Fibroblast of skin of back (primary cell): ENCODE measurements at places on chromosomes 4 and X.
A peak's percentile ranks its signal among the peaks of the same experiment; 100 is the strongest.

DNA sequence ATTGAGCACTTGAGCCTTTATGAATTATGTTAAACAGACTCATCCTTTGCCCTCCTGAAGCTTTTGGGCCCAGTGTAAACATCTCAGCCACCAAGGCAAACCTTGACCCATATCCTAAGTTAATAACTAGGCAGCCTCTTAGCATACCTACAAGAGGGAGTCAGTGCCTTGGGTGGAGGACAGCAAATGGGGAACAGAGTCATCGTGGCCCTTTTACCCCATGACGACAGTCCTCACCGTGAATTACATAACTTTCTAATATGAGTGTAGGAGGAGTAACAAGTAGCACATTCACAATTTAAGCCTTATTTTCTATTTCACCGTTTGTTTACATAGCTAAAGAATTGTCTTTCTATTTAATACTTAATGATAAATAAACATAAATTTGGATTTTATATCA is 16.8 kb downstream of the CLDN22 start:
- no peak for DNase-seq

DNA sequence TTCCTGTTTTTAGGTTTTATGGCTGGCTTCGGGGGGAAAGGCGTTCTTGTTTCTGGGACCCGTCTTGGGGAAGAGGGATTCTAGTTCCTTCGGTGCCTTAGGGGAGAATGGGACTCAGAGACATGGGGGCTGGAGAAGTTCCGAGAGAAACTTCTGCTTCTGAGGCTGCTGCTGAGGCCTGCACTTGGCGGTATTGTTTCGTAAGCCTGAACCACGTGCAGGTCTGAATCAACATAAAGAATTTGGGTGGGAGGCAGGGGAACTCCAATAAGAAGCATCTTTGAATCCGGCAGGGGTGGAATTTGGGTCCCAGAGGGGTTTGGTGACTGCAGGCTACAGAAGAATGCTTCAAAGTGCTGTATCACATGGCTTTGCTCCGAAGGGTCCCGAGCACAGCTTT is 15.1 kb downstream of the XG start:
- DNase-seq, result peak; percentile 16

DNA sequence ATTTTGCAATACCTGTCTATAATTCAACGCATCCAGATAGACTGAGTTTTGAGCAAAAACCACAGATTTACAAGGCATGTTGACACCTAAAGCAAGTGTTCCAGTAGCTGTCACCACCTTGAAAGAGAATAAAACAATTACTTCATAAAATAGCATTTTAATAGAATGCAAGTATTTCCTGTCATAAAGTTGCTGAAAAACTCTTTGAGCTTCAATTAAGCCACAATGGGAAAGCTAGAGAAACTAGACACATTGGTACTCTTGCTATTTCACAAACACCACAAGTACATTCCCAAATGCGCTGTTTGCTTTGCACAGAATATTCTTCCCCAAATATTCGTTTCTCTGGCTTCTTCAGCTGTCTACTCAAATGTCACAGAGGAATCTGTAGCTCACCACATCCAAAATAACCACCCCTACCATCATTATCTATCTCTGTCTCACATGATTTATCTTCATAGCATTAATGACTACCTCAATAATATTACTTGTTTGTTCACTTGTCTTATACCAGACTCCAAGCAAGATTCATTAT is 70.3 kb downstream of the DDX60 start:
- no peak for DNase-seq

GRCh38 chr4:183118585-183118984 is 19.5 kb downstream of the WWC2 start:
- DNase-seq, result peak; percentile 96

DNA sequence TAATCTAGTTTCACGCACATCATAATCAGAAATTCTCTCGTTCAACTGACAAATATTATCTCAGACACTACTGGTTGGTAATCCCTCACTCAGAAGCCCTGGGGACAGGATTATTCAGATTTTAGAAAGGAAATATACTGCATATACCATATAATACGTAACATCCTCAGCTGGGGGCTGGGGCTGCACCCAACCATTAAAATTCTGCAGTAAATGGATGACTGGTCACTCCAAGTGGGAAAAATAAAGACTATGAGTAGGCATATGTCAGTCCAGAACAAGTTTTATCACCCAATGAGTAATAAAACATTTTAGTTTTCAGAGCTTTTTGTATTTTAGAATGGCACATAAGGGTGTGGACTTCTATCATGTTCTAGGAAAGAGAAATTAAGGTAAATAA is 121.7 kb upstream of the MAP3K15 start:
- DNase-seq, result no peak

DNA sequence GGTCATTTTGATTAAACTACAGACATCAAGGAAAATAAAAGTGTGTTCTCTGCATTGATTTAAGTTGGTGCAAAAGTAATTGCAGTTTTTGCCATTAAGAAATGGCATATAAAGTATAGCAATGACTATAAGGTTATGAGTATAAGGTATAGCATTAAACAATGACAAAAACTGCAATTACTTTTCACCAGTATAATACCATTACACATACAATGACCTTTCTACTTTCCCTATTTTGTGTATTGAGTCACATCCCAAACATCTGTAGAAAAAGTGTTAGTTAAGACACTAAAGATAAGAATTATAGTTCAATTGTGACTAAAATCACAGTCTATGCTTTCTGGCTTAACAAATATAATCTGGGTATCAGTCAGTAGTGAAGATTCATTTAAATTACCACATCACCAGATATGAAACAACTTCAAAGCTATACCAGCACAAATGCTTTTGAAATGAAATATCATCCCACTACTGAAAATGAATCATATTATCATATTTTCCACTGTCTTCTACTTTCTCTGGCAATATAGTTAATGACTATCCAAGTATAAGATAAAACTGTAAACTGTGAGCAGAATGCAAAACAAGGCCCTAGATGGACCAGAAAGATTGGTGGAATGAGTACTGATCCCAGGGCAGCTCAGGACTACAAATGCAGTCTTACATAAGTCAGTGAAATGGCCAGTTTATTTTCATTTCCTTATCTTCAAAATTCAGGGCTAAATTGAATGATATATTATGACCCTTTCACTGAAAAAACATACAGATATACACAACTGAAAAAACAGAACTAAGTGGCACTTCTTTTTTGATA is 241.1 kb downstream of the ANTXR2 start:
- no peak for DNase-seq

DNA sequence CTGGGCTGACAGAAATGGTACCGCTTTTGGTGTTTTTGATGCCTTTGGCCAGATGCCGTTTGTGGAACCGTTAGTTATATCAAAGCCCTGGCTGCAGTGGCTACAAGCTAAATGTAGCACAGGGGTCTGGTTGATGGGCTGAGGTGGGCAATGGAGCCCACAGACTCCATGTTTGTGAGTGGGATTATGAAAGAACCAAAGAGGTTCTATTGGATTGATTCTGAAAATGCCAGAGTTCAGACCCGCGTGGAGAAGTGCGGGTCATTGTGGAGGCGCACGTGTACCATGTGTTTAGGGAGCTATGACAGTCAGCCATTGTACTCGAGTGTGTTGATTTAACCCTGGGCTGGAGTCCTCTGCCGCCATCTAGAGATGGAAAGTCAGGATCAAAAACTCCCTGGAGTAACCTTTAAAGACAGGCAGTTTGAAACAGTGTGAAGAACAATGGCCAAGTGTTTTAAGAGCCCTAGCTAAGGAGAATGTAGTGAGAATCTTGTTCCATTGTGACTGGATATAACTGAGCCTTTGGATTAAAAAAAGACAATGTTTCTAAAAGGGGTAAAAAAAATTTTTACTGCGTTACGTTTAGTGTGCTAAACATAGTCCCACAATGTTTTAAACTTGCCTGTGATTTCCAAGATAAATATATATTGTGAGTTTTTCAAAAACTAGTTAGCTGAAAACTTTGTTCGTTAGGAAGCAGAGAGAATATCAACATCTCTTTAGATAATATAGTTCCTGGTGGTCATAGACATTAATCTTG is 12.7 kb downstream of the ART3 start:
- DNase-seq, result peak; percentile 52

DNA sequence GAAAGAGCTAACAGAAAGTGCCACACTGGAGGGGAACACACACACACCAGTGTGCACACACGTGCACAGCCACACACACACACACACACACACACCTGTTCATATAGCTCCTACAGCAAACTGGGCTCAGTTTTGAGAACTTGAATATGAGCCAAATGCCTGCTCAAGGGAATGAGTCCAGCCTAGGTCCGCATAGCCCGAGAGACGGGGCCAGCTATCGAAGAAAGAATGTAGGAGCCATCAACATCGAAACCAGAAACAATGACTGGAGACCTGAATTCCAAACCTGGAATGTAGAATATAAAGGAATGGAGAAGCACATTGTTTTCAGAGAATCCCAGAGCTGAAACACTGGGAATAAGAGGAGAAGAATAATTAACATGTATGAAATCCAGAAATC is 37.6 kb upstream of the ERVMER34-1 start:
- no peak for DNase-seq

- no peak for DNase-seq
These were observed 76.8 kb downstream of the DCHS2 start for GRCh38 chr4:154414796-154415195.

GRCh38 chr4:4386296-4386735 is 586 bp upstream of the NSG1 start:
- DNase-seq, result no peak

DNA sequence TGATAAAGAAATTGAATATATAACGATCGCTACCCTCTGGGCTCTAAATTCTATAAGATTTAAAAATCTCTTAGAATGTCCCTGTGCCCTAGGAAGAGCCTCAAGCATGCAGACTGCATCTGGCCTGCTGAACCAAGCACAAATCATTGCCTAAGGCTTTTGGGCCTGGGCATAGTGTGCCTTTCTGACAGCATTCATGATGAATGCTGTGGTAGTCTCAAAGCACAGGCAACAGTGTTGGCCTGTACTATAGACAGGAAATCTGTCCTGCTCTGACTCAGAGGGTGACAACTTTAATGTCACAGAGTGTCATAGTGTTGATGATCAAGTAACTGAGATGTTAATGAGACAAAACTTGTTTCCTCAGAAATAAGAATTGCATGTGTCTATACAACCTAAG is 717.3 kb downstream of the STIM2 start:
- DNase-seq, result no peak

DNA sequence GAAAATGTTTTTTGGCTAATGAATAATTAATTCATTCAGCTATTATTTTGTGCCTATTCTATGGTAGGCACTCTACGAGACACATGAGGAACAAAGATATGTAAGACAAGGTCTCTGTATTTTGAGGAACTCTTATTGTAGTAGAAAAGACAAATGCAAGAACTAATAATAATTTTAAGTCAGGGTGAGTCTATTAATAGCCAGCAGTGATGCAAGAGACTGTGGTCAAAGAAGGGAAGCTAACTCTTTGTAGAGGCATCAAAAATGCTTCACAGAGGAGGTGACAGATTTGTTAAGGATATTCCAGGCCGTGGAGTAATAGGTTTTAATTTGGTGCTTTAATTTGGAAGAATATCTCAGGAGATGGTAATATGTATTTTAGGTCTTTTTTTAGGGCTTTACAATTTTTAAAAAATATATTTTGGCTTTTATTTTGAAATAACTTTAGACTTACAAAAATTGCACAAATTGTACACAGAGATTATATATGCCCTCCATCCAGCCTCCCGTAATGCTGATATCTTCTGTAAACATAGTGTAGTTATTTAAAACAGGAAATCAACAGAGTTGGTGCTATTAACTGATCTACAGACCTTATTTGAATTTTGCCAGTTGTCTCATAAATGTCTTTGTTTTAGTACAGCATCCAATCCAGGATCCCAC is 48.1 kb downstream of the DCLK2 start:
- peak; percentile 62 for DNase-seq

DNA sequence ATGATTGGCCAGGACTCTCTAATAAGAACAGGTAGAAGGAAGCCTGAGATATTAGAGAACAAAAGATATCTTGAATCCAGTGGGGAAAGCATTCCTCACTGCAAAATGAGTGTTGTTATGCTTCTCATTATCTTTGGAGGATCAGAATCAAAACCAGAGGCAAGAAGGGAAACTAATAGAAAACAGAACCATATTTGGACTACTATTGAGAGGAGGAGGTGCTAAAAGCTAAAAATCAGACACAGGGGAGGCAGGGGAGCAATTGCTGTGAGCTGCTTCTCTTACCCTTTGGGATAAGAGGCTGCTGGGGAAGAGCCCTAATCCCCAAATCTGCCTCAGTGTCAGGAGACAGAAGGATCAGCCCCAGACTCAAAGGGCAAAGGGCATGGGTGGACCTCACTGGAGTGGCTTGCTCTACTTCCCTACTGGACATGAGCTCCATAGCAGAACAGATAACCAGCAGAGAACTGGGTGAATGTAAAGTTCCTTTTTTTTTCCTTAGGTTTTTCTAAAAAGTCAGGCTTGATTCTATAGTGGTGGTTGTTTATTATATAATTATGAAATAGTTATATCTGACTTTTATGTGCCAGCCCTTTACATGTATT is 60.1 kb downstream of the SEPTIN11 start:
- DNase-seq, result no peak

DNA sequence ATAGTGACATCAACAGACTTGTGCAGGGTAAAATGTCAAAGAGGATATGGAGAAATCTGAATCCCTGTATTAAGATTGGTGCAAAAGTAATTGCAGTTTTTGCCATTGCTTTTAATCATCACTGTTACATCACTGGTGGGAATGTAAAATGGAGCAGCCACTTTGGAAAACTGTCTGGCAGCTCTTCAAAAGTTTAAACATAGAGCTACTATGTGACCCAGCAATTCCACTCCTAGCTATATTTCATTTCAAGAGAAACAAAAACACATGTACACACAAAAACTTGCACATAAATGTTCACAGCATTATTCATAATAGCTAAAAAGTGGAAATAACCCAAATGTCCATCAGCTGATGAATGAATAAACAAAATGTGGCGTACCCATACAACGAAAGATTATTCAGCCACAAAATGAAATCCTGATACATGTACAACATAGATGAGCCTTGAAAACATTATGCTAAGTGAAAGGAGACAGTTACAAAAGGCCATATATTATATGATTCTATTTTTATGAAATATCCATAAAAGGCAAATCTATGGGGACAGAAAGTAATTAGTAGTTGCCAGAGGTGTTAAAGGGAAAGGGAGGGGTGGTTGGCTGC is 106.4 kb downstream of the AMELX start:
- peak; percentile 28 for DNase-seq

DNA sequence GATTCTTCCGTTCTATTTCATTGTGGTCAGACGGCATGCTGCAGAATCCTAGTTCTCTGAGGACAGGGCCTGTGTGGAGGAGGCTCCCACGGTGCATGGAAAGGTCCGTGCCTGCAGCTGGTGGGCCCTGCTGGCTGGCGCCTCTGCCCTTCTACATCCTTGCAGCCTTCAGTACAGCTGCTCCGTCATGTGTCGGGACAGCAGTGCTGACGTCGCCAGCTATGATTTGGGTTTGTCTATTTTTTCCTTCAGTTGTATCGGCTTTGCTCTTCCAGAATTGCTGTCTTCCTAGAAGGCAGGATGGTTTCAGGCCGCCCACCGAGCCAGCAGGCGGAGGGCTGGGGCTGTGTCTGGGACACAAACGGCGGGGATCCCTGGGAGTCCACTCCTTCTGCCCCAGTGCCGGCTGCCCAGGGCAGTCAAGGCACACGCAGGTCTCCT is 32.1 kb upstream of the CPLX1 start:
- DNase-seq, result no peak
